Stimulated activated CD4-positive, alpha-beta T cell treated with anti-CD3 and anti-CD28 coated beads, Interleukin-4, amount 100 ng/mL, for 1 hour (primary cell): ENCODE measurements at places on chromosomes 4 and X.

- no peak for DNase-seq
Measured at GRCh38 chr4:73816814-73817213, 19.7 kb upstream of the CXCL6 start.

DNA sequence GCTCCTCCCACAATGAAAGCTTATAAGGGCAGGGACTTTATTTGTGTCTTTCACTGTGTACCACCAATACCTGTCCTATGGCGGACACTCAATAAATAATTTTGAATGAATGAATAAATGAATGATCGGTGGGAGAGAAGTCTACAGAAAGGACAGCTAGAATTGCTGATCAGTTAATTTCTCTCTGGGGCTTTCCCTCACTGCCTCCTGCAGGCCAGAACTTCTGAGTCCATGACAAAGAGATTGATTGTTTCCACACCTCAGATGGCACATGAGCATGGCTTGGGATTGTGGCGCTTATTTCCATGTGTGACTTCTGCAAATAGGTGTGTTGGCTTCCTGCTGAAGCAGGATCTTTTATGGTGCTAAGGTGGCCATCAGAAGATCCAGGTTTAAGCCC, 6.3 kb downstream of the FAM47E start:
- no peak for DNase-seq

- DNase-seq = no peak
Measured at GRCh38 chrX:115449742-115450141, 111.2 kb upstream of the PLS3 start.

DNA sequence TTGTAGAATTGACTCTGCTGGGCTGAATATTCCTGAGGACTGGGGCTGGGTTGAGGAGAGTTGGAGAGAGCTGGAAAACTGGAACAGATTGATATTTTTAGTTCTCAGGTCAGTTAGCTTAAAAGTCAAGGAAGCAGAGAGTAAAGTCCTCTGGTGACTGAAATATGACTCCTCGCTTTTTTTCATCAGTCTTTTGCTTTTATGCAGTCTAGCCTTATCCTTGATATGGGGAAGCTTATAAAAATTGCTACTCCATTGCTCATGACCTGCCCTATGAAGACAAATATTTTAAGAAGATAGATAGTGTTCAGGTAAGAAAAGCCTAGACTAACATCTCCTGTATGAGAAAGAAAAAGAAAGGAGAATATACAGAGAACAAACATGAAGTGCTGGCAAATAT, 152.7 kb downstream of the C4orf33 start:
- DNase-seq = no peak
